ENCODE measurements at places on chromosomes 5 and 9. TPM values are rescaled to one million over a fixed set of nuclear protein-coding genes. Genes with fewer than 3 reads are reported as not detected.

SLC25A2 gene
- total RNA-seq: not detected

FCN2 gene
- not detected for total RNA-seq

GFPT2 gene
- 14.2 TPM for total RNA-seq

FAM163B gene
- total RNA-seq: not detected

PRDM9 gene
- total RNA-seq: not detected

SH3RF2 gene
- 19.6 TPM for total RNA-seq

PLPPR1 gene
- not detected for total RNA-seq

SLC45A2 gene
- not detected for total RNA-seq

ITK gene
- total RNA-seq: not detected

ZNF454 gene
- total RNA-seq: 2.9 TPM

PCDHGB6 gene
- total RNA-seq: 2.0 TPM

ANKRD20A1 gene
- 0.16 TPM for total RNA-seq

DOCK2 gene
- total RNA-seq: 3.0 TPM

PPP3R2 gene
- total RNA-seq: not detected

UBE2QL1 gene
- not detected for total RNA-seq

PRLR gene
- under 0.01 TPM for total RNA-seq

OTP gene
- not detected for total RNA-seq

ACTBL2 gene
- total RNA-seq: 16.5 TPM

SH2D3C gene
- 0.25 TPM for total RNA-seq

ST8SIA4 gene
- total RNA-seq: 3.8 TPM

IQGAP2 gene
- 1.5 TPM for total RNA-seq

HMMR gene
- total RNA-seq: 39.9 TPM

UNC13B gene
- total RNA-seq: 22.4 TPM

FOXD4L3 gene
- total RNA-seq: not detected

ZNF618 gene
- 14.5 TPM for total RNA-seq

PCDHB13 gene
- 0.16 TPM for total RNA-seq

NRARP gene
- total RNA-seq: 0.38 TPM

SELENOP gene
- 0.65 TPM for total RNA-seq

PCDH12 gene
- not detected for total RNA-seq

GRIA1 gene
- total RNA-seq: not detected

SLC6A7 gene
- total RNA-seq: not detected

LVRN gene
- total RNA-seq: 0.49 TPM

CARTPT gene
- not detected for total RNA-seq

PLCXD3 gene
- not detected for total RNA-seq

PITX1 gene
- total RNA-seq: not detected

GLDC gene
- total RNA-seq: 14.2 TPM
